Stimulated activated CD4-positive, alpha-beta T cell treated with anti-CD3 and anti-CD28 coated beads, TNF-alpha, amount 100 ng/mL, for 24 hours (primary cell): ENCODE measurements at places on chromosomes 13 and 19.

GRCh38 chr19:41929536-41930071 lies 1.4 kb upstream of the ERFL start:
- DNase-seq: no peak

GRCh38 chr13:102643656-102644055 lies 46.9 kb downstream of the TPP2 start:
- DNase-seq: no peak

- no peak for DNase-seq
These were observed 1.8 kb upstream of the SSBP4 start for GRCh38 chr19:18417250-18418028.

- no peak for DNase-seq
These were observed 2.3 kb downstream of the ZNF714 start for GRCh38 chr19:21084343-21084742.

DNA sequence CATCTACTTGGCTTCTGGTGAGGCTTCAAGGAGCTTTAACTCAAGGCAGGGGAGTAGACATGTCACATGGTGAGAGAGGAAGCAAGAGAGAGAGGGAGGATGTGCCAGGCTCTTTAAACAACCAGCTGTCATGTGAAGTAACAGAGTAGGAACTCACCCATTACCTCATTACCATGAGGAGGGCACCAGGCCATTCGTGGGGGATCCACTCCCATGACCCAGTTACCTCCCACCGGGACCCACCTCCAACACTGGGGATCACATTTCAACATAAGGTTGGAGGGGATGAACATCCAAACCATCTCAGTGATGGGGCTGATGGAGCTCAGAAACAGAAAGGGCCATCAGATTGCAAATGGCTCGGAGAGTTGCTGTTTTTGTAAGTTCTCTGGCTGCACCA lies 12.9 kb downstream of the VSTM2B start:
- DNase-seq: no peak

DNA sequence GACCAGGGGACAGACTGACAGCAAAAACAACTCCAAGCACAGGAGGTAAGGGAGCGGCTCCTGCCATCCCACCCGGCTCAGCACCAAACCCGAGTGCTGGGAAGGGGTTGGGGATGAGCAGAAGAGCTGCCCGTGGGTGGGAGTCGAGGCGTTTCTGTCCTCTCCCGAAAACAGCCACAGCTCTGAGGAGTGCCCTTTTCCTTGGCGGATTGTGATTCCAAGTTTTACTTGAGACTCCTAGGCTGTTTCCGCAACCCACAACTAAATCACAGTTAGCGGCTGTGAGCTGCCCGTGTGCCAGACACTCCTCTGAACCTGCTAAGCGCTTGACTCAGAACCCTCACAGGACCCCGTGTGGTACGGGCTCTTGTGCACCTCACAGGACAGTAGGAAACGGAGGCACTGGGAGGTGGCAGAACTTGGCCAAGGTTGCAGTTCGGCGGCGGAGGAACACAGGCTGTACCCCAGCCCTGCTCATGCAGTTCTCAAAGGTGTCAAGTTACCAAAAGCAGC lies 21.4 kb downstream of the CFAP97D2 start:
- DNase-seq: no peak
